ENCODE measurements at places on chromosomes 6 and 20.

- DNase-seq = no peak
Observed at GRCh38 chr20:17674722-17675518, 7.1 kb downstream of the RRBP1 start.

- no peak for DNase-seq
Observed at GRCh38 chr20:46698788-46699187, 9.5 kb upstream of the TP53RK start.

DNA sequence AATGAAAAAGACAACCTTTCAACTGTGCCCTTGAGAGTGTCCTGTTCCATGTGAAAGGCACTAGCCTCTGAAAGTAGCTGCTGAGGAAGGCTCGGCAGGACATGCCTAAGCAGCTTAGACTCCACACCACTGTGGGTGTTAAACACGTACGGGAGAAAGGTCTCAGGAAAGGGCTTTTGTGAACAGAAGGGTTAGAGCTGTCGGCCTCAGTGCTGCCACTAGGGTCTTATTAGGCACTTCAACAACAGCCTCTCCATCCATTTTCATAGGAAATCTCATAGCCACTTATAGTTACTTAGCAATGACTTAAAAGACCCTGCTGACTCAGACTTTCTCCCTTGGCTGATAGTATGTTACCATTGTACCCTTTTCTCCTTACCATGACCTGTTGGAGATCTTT, 662.8 kb downstream of the TBC1D32 start:
- DNase-seq = no peak

DNA sequence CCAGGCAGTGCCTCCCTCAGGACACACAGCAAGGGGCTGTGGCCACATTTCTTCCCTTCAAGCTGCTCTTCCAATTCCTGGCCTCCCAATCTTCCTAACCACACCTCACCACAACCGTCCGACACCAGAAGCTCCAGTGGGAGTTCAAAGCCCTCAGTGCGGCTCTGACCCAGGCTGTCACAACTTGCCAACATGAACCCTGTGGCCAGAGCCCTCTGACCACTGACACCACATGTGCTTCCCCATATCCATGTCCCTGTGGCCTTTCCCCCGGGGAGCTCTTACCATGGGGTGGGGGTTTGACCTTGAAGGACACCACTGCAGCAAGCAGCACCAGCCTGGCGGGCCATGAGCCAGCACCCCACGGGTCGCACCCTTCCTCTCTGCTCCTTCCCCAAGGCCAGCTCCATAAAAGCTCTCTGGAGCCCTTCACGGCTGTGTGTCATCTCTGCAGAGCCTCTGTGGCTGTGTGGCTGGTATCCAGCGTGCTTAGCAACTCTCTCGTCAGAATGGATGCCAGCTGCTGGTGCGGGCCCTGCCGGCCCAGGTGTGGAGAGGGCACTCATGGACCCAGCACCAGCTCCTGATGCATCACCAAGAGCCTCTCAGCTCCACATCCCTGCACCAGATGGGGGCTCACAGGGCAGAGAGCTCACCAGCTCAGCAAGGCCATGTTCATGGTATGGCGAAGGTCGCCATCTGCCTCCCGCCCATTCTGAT, 106.1 kb downstream of the PSMB1 start:
- no peak for DNase-seq

GRCh38 chr20:63518946-63519667, 1.5 kb upstream of the PPDPF start:
- no peak for DNase-seq

- no peak for DNase-seq
Observed at GRCh38 chr6:79404677-79405076, 132.6 kb downstream of the LCA5 start.

GRCh38 chr6:45098256-45098655, 229.9 kb upstream of the RUNX2 start:
- DNase-seq = no peak

GRCh38 chr20:19121916-19122315, 90.5 kb upstream of the SLC24A3 start:
- DNase-seq = no peak

GRCh38 chr6:17665132-17665531, 41.6 kb downstream of the NUP153 start:
- no peak for DNase-seq

GRCh38 chr20:48741669-48742068, 86.1 kb downstream of the PREX1 start:
- DNase-seq = no peak

GRCh38 chr6:9140172-9140571, 704.8 kb upstream of the SLC35B3 start:
- no peak for DNase-seq

- no peak for DNase-seq
Observed at GRCh38 chr6:3233904-3234303, 6.5 kb upstream of the TUBB2B start.

GRCh38 chr6:134046054-134046453, 6.4 kb downstream of the SLC2A12 start:
- DNase-seq = no peak

- no peak for DNase-seq
Observed at GRCh38 chr6:127945434-127946097, 44.7 kb upstream of the THEMIS start.

- no peak for DNase-seq
Observed at GRCh38 chr20:40676491-40677269, 12.4 kb downstream of the MAFB start.

DNA sequence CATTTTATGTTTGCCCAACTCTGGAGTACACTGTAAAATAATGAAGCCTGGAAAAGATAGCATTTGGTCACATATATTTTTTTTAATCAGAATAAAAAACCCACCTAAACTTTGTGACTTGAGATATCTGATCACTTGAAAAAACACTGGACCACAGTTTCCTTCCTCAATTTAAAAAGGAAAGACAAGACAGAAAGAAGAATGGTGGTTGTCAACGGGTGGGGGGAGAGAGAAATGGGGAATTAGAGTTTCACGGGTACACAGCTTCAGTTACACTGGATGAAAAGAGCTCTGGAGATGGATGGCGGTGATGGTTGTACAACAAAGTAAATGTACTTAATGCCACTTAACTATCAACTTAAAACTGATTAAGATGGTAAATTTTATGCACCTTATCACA, 14.7 kb upstream of the DST start:
- DNase-seq = no peak

GRCh38 chr20:33079259-33079658, at the start of gene BPIFB4:
BPIFB4 (plus strand) TSS chr20:33079643; CDS start chr20:33081527, 1,884 bp downstream.
- DNase-seq = no peak

DNA sequence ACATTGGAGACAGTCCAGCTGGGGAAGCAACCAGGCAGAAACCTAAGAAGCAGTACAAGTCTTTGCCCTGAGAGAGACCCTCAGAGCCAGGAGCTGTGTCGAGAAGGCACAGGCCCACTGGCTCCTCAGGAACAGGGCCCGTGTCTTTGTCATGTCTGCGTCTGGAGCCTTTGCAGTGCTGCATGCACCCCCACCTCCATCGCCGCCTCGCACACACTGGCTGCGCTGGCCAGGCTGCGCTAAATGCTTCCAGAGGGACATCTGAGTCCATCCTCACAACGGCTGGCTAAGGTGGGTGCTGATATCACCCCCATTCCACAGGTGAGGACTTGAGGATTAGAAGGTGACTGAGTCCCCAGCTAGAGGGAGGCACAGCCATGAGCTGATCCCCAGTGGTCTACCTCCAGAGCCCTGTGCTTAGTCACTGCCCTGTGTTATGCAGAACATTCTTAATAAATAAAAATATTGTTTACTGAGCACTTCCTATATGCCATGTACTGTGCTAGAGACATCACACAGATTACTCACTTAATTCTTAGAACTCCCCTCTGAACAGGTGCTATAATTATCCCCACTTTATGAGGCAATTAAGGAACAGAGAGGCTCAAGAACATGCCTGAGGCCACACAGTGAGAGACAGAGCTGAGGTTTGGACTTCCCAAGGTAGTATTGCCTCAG, 27.6 kb downstream of the GABRR2 start:
- DNase-seq = no peak

GRCh38 chr6:5054245-5054873, 30.8 kb upstream of the PPP1R3G start:
- DNase-seq = no peak

DNA sequence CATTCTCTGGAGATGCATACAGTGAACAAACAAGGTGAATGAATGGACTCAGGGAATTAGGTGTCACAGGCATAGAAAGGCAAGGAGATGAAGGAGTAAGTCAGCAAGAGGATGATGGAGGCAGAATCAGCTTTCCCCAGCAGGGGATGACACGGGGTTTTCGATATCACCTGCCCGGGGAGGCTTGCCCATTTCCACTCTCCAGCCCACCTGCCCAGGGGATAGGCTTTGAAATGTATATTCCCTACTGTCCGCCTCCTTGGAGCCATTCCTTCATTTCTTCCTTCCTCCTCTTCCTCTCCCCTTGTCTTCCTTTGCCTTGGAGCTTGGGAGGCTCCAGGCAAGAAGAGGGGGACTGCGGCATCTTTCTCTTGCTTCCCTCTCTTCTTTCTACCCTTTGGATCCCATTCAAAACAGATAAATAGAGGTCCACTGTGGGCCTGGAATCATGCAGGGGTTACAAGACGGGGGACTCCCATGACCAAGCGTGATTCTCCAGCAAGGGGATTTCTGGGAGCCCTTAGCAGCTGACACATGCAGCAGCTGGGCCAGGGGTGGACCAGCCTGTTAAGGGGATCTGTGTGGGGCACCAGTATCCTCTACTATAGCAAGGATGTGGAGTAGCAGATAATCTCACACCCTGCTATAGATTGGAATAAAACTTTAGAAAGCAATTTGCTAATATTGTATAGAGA, 23.5 kb upstream of the RNF24 start:
- no peak for DNase-seq

DNA sequence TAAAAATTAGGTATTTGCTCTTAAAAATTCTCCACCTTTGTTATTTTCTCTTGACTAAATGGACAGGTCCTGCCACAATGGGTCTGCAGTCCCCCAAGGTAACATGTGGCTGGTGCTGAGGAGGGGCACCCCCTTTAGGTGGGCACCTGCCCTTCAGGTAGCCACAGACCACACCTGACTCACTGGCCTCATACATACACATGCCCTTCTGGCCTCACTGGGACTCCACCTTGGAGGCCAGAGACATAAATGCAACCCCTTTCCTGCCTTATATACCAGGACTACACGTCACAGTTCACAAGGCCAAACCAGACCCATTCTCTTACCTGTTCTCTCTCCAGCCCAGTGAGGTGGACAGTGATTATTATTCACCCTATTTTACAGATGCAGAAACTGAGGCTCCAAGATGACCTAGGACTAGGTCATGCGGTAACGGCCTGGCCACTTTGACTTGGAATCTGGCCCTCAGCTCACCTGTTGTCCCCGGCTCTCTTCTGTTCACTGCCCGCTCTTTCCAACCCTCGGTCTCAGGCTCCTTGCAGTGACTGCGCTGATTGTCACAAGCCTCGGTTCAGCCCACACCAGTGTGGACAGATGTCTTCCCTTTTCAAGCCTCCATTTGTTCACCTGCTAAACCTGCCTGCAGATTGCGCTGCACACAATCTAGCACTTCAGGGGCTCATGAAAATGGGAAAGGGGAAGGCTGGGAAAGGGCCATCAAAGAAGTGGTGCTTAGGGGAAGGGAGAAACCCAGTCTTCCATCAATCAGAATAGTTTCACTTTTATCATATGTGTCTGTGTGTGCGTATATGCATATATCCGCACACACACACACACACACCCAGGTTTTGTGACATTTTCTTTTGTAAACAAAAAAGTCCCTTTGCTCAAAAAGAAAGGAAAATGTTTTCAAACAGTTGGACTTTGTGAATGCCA, 121.7 kb downstream of the BCAS1 start:
- no peak for DNase-seq

- DNase-seq = no peak
Observed at GRCh38 chr6:125169058-125169457, 15.5 kb downstream of the TPD52L1 start.

GRCh38 chr6:12419631-12420272, 129.6 kb downstream of the EDN1 start:
- peak; percentile 66 for DNase-seq

- no peak for DNase-seq
Observed at GRCh38 chr6:3663081-3663480, 88.4 kb downstream of the PXDC1 start.

DNA sequence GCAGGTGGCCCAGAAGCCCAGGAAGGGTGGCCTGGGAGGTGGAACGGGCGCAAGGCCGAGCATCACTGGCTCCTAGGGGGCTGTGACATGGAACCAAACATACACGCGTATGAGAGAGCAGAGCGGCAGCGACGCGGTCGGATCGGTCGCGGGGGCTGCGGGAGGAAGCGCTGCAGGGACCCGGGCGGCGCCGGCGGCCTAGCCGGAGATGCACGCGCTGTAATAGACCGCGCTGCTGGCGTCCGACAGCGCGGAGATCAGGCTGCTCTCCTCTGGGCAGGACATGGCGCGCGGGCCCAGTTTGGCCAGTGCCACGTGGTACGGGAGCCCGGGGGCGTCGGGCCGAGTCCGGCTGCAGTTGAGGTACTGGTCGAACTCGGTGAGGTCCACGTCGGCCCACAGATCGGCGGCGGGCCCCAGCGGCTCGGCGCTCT, 1.5 kb downstream of the SOX18 start:
- DNase-seq = no peak

DNA sequence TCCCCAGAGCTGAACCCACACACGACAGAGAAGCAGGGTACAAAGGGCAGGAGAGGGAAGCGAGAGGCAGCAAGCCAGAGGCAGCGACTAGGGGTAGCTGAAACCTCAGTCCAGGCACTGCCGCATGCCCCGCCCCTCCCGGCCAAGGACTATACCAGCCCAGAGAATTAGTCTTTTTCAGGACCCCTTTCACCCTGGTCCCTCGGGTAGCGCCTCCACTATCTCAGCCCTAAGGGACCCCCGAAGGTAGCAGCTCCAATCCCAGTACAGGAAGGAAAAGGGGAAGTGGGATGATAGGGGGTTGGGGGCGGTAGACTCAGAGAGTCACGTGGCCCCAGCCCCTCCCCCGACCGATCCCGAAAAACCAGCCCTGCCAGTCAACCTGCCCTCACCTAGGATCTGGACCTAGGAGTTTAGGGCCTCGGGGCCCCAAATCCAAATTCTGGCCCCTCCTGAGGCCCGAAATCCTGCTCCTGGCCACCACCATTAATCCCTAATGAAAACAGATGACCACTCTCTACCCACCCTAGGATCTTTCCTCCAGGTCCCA, 1.3 kb downstream of the RGL2 start:
- no peak for DNase-seq

- no peak for DNase-seq
Observed at GRCh38 chr20:56637576-56637975, 8.5 kb downstream of the TFAP2C start.

- no peak for DNase-seq
Observed at GRCh38 chr20:53883098-53883911, 187.1 kb downstream of the BCAS1 start.

GRCh38 chr6:39893286-39893685, 41.0 kb downstream of the MOCS1 start:
- DNase-seq = no peak

GRCh38 chr20:44540834-44541233, 19.0 kb upstream of the SERINC3 start:
- DNase-seq = no peak

DNA sequence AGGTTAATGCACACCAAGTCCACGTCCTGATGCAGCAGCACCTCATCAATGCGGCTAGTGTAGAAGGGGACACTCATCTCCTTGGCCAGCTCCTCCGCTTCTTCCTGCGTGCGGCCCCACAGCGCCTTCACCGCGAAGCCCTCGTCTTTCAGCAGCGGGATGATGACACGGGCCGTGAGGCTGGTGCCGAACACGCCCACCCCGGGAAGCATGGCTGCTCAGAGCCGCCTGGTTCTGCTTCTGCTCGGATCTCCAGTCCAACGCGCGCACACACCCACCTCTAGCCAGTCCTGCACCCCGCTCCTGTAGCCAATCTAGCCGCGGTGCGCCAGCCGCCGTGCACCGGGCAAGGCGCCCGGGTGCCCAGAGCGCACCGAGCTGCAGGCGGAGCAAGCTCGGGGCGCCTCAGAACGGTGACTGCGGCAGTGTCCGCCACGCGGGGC, 700 bp downstream of the GFOD1 start:
- peak; percentile 43 for DNase-seq
